ENCODE measurements at places on chromosomes 11 and 22.

- DNase-seq = no peak
Observed at GRCh38 chr11:15189641-15190365, 75.1 kb downstream of the INSC start.

DNA sequence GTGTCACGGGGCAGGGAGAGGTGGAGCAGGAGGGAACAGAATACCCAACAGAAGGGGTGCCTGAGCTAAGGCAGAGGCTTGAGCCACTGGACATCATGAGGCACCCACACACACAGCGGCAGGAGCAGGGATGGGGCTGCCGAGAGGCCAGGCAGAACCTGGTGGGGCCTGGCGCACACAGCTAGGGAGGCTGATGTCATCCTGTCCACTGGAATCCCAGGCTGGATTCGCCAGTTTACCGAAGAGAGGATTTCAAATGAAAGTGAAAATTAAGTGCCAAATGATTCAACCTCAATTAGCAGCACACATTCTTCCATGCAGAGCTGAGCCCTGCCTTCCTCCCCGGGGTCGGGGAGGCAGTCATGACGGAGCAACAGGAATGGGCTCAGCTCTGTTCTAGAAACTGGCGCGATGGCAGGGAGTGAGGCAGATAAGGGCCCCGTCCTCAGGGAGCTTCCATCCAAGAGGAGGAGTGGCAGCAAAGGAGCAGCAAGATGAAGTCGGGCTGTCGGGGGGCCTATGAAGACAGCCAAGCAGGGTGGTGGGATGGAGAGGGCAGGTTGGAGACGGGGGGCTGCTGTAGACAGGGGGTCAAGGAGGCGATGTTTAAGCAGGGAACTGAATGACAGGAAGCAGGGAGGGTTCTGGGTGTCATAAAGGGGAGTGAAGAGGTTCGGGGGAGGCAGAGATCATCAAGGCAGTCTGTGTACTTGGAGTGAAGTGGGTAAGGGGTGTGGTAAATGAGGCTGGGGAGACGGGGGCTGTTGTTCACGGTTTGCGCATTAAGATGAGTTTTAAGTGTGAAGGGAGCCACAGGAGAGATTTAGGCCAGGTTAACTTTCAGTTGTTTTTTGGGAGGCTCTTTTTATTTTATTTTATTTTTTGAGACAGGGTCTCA is 6.4 kb downstream of the RAC2 start:
- DNase-seq = no peak

DNA sequence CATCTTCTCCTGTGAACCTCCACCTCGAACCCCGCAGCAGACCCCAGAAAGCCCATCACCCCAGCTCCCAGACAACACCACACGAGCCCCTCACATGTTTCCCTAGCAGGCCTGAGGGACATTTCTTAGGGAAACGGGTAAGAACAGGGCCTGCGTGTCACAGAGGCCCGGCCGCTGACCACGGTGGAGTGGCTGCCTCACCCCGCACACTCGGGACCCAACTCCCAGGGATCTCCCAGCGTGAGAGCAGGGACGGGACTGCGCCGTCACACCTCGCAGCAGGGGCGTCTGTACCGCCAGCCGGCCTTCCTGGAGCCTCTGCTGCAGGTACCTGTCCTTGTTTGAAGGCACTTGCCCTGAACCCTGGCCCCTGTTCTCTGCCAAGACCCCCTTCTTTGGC is 10.2 kb downstream of the ATP5MGL start:
- DNase-seq = no peak

DNA sequence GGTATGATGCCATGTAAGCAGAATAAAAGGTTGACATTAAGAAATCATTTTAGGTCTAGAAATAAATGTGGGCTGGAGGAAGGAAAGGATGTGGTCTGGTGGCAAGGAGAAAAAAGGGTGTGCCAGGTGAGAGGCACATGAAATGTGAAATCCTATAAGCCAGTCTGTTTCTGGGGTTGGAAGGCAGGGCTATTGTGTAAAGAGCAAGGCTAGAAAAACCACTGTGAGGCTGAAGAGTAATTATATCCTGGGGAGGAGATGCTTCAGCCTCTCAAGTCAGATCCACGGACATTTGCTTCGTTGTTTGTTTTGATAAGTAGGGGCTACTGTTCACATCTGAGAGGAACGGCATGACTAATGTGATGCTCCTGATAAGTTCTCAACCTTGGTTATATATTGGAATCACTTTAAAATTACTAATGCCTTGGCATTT is 77.5 kb upstream of the CTSC start:
- no peak for DNase-seq

GRCh38 chr11:27388869-27389268 is 25.9 kb upstream of the CCDC34 start:
- no peak for DNase-seq

DNA sequence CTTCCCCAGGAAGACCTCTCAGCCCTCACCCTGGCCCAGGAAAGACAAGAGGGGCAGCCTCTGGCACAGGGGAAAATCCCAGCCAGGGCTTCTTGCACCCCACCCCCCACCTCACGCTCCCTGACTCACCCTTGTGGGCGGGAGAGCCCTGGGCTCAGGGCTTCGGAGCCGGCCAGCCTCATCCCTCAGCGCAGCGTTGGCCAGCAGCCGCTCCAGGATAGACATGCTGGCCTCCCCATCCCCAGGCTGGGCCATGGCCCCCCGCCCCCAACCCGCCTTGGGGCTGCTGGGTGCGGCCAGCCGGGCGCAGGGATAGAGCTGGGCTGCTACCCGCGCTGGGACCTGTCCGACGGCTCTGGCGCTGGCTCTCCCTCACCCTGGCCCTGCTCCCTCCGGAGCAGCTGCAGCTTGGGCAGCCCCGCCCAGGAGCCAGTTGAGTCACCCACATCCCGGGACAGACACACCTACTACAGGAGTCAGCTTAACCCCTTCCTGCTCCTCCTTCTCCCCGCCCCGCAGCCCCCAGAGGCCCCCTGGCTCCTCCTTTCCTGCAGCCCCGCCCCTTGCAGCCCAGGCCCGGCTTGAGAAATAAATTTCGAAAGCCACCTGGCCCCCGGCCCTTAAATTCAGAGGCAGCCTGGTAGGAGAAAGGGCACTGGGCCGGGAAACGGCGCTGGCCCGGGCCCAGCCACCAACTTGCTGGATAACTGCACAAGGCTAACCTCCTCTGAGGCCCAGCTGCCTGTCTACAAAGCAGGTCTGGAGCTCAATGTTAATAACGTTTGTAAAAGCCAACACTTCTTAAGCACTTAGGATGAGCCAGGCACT is 13.4 kb downstream of the TNKS1BP1 start:
- peak; percentile 98 for DNase-seq

DNA sequence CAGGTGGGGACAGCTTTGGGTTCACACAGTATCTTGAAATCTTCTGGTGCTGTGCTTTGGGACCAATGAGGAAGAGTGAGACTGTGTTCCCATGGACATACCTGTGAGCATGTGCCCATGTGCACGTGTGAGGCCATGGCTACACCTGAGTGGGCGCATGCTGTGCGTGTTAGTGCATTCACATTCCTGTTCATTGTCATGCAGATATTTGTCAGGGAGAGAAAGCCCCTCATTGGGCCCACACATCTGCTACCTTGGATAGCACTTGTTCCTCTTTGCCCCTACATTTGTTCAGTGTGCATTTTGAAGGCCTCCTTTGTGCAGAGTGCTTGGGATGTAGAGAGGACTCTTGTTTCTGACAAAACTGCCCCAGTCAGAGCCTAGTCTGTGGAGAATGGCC is 154.3 kb upstream of the E2F8 start:
- DNase-seq = no peak

DNA sequence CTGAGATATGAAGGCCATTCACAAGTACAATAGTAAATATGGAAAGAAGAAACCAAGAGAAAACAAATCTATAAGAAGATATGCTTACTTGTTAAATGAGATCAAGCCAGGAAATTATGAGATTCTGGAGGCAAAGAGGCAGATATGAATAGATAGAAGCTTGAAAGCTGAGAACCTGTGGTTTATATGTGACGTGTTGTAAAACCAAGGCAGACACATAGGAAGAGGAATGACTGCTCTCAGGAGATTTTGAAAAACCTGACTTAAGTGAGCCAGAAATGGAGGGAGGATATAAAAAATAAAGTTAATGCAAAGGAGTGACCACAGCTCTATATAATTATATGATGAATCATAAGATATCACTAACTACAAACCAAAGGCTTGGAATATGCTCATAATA is 1160.5 kb upstream of the CNTN5 start:
- DNase-seq = no peak

GRCh38 chr11:44286268-44286880 is 23.6 kb downstream of the ALX4 start:
- DNase-seq = peak; percentile 39

DNA sequence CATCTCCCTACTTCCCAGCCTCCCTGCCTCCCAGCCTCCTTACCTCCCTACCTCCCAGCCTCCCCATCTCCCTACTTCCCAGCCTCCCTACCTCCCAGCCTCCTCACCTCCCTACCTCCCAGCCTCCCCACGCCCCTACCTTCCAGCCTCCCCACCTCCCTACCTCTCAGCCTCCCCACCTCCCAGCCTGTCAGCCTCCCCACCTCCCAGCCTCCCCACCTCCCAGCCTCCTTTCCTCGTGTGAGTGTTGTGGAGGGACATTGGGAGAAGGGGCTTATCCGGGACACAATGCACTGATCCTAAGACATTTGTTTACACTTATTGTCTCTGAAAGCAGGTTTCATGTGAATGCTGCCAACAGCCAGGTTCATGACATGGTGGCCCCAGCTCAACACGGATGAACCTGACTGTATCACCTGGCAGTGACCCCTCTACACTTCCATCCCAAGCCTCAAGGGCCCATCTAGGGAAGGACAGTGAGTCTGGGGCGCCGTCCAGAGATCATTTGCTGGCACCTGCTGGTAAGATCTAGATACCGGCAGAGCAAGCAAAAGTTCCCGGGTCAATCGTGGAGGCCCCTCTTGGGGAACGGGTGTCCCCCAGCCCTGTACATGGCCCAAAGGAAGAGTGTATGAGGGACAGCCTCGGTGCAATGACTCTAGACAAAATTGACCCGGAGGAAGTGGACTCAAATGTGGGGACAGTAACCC is 34.5 kb upstream of the TH start:
- peak; percentile 4 for DNase-seq

GRCh38 chr11:46383974-46384701 is 2.7 kb downstream of the MDK start:
- DNase-seq = no peak

- DNase-seq = peak; percentile 70
Observed at GRCh38 chr11:27183672-27184457, 143.2 kb downstream of the BBOX1 start.

GRCh38 chr11:132941024-132941646 is 591.2 kb downstream of the OPCML start:
- no peak for DNase-seq

DNA sequence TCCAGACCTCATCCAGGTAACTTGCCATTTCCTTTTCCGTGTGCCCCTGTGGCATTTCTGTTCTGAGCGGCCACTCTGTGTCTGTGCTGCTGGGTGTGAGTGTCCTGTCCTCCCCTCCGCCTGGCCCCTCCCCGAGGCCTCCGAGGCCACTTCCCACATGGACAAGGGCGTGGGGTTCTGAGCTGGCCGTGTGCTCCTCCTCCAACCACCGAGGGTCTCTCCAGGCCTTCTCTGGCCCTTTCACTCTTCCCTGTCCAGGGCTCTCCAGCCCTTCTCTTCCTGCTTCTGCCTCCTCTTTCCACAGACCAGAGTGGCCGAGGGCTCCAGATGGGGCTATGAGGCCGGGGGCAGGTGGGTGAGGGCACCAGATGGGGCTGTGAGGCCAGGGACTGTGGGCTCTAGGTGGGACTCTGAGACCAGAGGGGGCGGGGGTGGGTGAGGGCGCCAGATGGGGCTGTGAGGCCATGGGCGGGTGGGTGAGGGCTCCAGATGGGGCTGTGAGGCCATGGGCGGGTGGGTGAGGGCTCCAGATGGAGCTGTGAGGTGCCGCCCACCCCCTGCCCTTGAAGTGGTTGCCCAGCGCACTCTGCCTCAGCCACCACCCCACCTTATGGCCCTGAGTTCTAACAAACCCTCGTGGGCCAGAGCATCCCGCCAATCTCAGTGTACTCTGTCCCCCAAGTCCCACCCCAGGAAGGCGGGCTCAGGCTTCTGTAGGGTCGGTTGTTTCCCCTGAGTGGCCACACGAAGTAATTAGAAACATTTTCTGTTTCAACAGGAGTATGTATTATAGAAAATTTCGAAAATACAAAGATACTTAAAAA is 24.1 kb downstream of the PTDSS2 start:
- DNase-seq = no peak

GRCh38 chr11:70897429-70897828 is 354.9 kb downstream of the SHANK2 start:
- DNase-seq = no peak

GRCh38 chr11:10371926-10372641 is 67.2 kb downstream of the ADM start:
- DNase-seq = no peak

- no peak for DNase-seq
Observed at GRCh38 chr11:124535552-124536232, 7.8 kb downstream of the OR8B12 start.

DNA sequence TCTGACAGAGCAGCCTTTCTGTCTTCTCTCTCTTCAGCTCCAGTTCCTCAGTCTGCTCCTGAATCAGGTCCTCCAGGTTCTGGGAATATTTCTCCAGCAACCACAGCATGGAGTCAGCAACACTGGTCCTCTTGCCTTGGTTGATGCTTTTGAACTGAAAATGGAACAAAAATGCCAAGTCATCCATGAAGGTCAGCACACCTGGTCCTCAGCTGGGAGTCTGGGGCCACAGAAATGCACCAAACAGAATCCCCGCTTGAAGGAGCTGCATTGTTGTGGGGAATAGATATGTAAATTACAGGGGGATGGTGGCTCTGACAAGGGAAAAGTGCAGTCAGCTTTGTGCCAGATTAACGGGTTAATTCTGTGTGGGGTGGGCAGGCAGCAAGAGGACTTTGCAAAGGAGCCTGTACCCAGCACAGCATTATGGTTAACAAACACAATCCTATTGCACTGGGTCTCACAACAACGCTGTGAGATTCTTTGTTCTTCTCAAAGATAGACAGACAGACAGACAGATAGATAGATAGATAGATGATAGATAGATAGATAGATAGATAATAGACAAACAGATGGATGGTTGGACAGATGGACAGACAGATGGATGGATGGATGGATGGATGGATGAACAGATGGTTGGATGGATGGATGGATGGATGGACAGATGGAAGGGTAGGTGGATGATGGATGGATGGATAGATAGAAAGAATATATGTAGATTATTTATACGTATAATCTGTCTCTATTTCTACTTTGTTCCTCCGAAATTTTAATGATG is 33.8 kb upstream of the LRRC32 start:
- no peak for DNase-seq

DNA sequence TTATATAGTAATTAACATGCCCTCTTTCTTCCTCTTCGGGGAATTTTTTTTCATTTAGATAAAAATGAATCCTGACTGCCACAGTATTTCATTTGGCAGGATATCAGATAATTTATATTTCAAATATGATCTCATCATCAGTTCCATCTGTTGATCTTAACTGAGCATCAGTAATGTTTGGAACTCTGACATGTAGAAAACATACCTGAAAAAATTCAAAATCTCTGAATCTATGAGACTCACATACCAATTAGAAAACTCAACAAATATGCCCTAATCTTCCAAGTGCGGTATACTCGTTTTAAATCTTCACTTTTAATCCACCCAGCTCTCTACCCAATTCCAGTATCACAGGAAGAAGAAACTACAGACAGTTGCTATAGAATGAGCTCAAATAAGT is 161.9 kb downstream of the MSANTD4 start:
- DNase-seq = no peak

- peak; percentile 85 for DNase-seq
Observed at GRCh38 chr22:36197065-36197440, 4.6 kb downstream of the APOL4 start.

- peak; percentile 71 for DNase-seq
Observed at GRCh38 chr11:18384157-18384641, 10.2 kb upstream of the LDHA start.

GRCh38 chr11:131365329-131365930 is 5.0 kb upstream of the NTM start:
- DNase-seq = no peak

Measured in uterus (tissue), 4 donors.